Sigmoid colon (tissue), 7 donors: ENCODE measurements at places on chromosomes 3 and 15. TPM values are rescaled to one million over a fixed set of nuclear protein-coding genes. Genes with fewer than 3 reads are reported as not detected.

The TGM5 gene
- polyA plus RNA-seq: not detected

The ARNT2 gene
- 1.8 TPM for polyA plus RNA-seq

The ANKUB1 gene
- polyA plus RNA-seq: not detected

The MRPL3 gene
- 85.3 TPM for polyA plus RNA-seq

The DBR1 gene
- polyA plus RNA-seq: 6.6 TPM

- no peak for DNase-seq
These were observed 9.5 kb downstream of the LRRC49 start for GRCh38 chr15:70902107-70902506.

- DNase-seq: peak; percentile 73
These were observed 19.0 kb downstream of the ACAA1 start for GRCh38 chr3:38117748-38118420.

GRCh38 chr3:159616234-159616825 is 372.3 kb upstream of the IL12A start:
- no peak for DNase-seq

GRCh38 chr15:77514641-77515402 is 94.1 kb downstream of the HMG20A start:
- DNase-seq: peak; percentile 26

DNA sequence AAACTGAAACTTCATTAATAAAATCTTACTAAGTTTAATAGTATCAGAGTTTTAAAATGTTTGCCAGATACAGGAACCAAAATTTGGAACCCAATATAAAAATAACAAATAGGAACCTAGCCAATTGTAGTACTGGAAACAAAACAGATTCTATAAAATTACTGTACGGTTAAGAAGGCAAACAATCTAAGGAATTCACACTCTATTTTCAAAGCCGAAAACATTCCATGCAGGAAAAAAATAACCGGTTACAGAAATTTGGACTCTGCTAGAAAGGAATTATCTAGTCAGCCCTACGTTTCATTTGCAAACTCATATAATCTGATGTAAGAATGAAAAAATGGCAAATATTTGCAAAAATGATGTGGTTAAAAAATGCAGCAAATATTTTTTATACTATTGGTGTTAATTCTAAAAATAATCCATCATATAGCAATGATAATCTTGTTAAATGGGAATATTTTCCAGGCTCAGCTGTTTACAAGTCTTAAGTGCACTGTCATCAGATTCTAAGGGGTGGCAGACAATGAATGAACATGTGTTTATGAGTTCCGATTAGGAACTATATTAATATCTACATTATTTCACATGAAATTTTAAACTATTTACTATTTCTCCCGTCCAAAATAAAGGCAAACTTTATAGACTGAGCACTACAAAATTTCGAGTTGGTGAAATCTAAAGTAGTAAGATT is 58.1 kb downstream of the DCBLD2 start:
- no peak for DNase-seq

- no peak for DNase-seq
These were observed 6.8 kb upstream of the PDCD6IP start for GRCh38 chr3:33791477-33792166.

DNA sequence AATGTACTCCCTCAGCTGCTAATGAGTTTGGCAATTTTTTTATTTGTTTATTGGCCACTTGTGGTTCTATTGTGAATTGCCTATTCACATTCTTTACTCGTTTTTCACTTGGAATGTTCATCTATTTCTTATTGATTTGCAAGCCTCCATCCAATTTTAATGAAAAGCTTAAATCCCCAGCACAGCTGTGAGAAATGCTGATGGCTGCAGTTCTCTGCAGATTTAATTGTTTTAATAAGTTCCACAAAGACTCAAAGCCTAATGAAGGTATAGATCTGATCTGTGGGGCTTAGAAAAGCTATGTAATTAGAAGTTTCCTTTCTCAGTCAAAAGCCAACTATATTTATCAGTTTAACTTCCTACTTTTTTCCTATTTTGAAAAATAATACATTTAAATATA is 41.5 kb downstream of the LYZL4 start:
- no peak for DNase-seq

- DNase-seq: no peak
These were observed 38.3 kb upstream of the INO80 start for GRCh38 chr15:41154412-41154811.

DNA sequence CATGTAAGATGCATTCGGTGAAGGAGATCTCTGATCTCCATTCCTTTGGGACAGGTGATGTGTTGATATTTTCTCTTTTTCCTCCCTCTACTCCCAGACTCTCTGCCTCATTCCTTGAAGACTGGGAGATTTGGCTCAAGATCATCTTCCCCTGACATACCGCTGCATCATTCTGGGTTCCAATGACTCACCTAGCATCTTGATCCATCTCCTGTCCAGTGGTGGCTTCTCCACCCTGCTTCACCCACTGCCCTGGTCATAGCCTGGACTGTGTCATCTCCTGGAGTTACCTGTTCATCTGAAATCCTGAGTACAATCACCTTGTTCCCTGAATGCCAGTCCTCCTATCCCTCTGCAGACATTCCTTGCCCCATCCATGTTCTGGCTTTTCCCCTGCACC is 57.4 kb upstream of the TRAK1 start:
- DNase-seq: peak; percentile 58

GRCh38 chr3:47536967-47537366 is 23.5 kb upstream of the ELP6 start:
- no peak for DNase-seq
